ENCODE measurements at places on chromosomes 16 and 17.

DNA sequence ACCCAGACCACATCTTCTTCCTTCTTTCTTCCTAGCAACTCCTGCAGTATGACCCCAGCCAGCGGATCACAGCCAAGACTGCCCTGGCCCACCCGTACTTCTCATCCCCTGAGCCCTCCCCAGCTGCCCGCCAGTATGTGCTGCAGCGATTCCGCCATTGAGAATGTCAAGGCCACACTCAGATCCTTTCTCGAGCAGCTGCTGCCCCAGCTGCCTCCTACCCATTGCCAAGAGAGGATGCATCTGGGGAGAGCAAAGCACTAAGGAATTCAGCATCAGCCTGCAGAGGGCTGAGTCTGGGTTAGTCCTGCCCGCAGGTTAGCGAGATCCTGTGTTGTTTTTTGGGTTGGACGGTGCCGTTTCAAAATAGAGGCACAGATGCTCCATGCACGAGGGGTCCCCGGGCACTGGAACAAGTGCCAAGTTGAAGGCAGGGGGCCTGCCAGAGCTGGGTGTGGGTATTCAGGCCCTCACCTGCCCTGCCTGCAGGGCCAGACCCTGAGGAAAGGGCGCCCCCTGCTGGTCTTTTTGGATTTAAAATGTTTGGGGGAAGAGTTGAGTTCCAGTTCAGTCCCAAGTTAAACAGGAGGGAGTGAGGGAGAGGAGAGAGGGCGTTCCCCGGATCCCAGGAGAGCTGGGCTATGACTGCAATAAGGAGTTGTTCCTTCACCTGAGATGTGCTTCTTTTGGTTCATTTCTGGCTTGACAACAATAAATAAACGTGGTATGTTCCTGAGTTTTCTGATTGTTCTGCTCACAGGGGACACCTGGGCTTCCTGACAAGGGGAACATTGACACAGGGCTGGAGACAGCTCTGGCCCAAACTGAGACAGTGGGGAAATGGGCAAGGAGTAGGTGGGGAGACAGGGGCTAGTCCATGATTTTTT, 4.9 kb downstream of the CDK3 start:
- DNase-seq = peak; percentile 34

- DNase-seq = no peak
Measured at GRCh38 chr17:60327134-60327900, 64.6 kb downstream of the USP32 start.

- DNase-seq = no peak
Measured at GRCh38 chr17:81037026-81037797, 2.3 kb downstream of the BAIAP2 start.

DNA sequence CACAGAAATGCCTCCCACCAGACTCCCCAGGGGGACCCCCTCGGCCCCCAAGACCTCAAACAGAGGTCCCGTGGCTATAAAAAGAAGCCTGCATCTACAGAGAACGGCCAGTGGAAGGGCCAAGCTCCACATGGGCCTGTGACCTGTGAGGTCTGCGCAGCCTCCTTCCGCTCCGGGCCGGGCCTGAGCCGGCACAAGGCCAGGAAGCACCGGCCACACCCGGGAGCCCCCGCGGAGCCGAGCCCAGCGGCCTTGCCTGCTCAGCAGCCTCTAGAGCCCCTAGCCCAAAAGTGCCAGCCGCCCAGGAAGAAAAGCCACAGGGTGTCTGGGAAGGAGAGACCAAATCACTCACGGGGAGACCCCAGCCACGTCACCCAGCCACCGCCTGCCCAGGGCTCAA, 18.3 kb upstream of the ZFPM1 start:
- no peak for DNase-seq

- no peak for DNase-seq
Measured at GRCh38 chr17:57506774-57507127, 238.3 kb downstream of the CCDC182 start.

DNA sequence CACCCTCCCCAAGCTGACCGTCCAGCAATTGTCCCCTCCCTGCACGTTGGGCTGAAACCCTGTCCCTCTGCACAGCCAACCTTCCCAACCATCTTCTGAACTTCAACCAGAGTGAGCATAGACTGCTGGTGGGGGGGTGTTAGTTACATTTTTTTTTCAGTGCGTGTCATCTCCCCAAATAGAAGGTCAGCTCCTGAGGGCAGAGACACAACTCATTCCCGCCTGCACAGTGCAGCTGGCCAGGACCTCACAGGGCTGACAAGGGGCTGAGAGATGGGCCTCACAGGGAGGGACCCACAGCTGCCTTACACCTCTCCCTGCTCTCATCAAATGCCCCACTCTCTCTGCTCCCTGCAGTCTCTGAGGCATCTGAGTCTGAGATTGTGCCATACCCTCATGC, 8.4 kb downstream of the SRL start:
- DNase-seq = no peak

DNA sequence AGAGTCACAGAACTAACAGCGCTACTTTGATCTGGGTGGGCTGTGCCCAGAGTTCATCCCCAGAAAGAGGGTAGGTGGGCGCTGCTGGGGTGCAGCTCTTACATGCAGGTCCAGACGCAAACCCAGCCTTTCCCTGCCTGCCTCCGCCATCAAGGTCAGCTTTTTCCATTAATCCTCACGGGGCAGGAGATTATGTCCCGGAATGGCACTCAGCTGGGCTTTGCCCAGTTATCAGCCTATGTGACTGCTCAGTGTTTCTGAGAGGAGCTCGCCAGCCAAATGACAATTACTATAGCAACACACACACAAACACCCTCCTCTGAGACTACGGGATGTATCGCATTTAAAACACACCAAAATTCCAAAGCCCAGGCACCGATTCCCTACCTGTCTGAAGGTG, 20.1 kb downstream of the GLYR1 start:
- no peak for DNase-seq

DNA sequence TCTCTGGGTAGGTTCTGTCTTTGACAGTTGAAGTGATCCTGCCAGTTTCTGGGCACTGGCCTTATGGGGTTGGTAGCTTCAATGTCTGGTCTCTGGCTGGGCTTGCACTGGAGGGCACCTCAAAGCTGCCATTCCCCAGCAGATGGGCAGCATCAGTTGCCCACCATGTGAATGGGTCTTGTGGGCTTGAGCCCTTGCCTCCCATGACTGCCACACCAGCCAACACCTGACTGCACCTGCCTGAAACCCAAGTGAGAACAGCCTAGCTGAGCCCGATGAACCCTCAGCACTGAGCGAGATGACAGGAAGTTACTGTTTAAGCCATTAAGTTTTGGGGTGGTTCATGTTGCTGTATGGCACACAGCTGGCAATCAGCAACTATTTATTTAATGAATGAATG, 69.1 kb upstream of the AXIN2 start:
- DNase-seq = no peak

DNA sequence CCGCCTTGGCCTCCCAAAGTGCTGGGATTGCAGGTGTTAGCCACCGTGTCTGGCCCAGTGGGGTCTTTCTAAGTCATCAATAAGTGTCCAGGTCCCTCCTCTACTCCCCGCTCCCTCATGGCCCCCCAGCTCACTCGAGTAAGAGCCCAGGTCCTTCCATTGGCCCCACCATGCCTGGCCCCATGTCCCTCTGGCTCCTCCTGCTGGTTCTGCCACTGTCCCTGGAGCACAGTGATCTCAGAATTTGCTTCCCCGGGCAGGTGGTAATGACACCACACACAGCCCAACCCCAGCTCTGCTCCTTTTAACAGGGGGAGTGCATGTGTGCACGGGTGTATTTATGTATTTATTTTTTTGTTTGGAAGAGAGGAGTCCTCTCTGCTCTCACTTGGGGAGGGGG, 19.6 kb downstream of the MGAT5B start:
- no peak for DNase-seq

DNA sequence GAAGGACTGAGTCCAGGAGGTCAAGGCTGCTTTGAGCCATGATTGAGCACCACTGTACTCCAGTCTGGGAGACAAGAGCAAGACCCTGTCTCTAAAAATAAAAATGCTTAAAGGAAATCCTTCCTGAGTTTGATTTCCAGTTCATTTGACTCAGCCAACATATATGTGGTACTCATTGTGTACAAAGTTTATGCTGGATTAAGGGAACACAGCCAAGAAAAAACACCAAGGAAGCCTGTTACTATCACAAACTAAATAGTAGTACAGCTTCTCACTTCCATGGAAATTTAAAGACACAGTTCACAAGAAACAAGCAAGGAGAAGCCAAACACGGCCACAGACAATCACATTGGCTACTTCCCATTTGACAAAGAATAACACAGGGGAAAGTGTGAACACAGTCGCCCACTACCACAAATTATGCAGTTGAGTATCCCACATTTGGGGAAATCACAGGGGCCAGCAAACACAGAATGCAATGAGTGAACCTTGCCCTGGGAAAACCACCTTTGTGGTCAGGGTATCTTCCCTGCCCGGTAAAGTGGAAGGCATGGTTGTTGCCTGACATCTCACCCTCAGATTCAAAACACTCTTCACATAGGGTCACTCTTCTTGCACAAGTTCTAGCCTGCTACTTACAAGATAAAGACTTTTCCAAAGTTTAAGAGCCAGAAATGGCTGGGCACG, 14.5 kb downstream of the TEX14 start:
- DNase-seq = no peak

DNA sequence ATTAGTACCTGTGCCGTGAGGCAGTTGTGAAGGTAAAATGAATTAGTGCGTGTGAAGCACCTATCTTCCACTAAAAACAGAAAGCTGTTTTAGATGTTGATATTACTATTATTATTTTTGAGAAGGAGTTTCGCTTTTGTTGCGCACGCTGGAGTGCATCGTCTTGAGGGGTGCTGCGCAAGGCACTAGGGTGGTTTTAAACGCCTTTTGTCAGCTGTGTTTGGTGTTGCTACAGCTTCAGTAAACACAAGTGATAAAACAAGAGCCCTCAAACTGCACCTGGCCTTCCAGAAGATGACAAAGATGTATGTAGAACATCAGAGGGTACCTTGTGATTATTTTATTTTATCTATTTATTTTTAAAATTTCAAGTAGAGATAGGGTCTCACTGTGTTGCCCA, 38.2 kb downstream of the PLCG2 start:
- no peak for DNase-seq

DNA sequence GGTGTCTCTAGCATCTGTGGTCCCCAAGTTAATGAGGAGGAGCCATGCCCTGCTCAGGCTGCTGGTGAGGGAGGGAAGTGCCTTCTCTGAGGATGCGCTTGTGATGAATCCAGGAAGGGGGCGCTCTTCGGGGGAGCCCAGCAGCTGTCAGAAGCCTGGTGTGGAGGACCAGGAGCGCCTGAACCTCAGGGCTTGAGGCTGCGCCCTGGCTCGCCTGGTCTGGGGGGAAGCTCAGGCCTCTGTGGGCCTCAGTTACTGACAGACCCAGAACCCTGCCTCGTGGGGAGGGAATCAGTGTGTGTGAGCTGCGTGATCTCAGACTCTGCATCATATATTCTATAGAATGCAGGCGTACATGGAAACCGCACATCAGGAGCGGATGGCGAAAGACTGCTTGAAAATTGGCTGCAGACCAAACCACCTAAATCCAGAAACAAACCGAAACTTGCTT, 126.1 kb downstream of the SEC14L1 start:
- DNase-seq = peak; percentile 53

DNA sequence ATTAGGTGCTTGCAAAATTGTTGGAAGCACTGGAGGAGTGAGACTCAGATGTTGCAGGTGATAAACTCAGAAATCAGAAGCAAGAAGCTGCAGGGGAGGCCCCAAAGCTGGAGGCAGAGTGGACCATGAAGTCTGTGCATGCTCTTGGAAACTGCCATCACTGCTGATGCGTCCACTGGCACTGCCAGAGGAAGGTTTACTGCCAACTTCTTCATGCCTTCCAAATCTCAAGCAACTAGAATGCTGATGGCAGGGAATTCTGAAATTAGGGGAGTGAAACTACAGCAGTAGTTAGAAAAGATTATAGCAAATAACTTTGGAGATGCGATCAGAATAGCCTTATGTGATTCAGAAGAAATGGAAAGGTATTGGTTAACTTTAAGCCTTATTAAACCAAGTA, 277.1 kb upstream of the SDK2 start:
- DNase-seq = no peak

- peak; percentile 38 for DNase-seq
Measured at GRCh38 chr16:71367241-71367976, 8.9 kb downstream of the CALB2 start.

- DNase-seq = peak; percentile 80
Measured at GRCh38 chr17:29412780-29413565, 22.8 kb downstream of the TAOK1 start.

GRCh38 chr16:19868421-19868820, 16.2 kb downstream of the GPRC5B start:
- no peak for DNase-seq

DNA sequence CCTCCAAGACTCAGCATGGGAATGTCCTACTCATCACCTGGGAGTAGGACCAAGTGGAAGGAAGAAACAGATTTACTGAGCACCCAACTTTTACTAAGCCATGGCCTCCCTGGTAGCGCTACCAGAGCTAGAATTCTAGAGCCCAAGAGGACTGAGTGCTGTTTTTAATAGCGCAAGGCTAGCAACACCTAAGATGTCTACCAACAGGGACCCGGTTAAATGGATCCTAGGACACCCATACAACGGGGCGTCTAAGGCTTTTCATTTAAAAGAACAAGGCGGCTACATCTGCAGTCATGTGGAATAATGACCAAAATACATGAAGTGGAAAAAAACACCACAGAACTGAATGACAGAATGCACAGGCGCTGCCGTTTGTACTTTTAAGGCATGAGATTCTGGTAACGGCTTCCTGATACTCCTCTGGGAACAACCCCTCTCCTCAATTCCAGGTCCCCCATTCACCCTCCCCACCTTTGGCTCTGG, 5.1 kb downstream of the GGA2 start:
- DNase-seq = no peak

Data from inflammatory macrophage treated with lipopolysaccharide for 1 hour (primary cell).